Adrenal gland (tissue), 19 donors: ENCODE measurements at places on chromosomes 2 and 18. TPM values are rescaled to one million over a fixed set of nuclear protein-coding genes. Genes with fewer than 3 reads are reported as not detected.
A peak's percentile ranks its signal among the peaks of the same experiment; 100 is the strongest.

DNA sequence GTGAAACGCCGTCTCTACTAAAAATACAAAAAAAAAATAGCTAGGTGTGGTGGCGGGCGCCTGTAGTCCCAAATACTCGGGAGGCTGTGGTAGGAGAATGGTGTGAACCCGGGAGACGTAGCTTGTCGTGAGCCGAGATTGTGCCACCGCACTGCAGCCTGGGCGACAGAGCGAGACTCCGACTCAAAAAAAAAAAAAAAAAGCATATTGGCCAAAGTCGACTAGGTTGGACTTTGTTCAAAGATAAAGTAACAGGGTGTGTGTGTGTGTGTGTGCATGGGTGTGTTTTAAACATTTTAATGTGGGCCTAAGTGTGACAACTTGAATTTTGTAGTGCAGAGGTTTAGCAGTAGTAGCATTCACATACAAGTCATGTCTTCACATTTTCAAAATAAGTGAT lies 11.7 kb downstream of the GEMIN6 start:
- no peak for DNase-seq

- no peak for DNase-seq
These were observed 115.5 kb upstream of the GLI2 start for GRCh38 chr2:120620025-120620793.

GRCh38 chr2:241339839-241340630 lies 16.1 kb upstream of the FARP2 start:
- no peak for DNase-seq

DNA sequence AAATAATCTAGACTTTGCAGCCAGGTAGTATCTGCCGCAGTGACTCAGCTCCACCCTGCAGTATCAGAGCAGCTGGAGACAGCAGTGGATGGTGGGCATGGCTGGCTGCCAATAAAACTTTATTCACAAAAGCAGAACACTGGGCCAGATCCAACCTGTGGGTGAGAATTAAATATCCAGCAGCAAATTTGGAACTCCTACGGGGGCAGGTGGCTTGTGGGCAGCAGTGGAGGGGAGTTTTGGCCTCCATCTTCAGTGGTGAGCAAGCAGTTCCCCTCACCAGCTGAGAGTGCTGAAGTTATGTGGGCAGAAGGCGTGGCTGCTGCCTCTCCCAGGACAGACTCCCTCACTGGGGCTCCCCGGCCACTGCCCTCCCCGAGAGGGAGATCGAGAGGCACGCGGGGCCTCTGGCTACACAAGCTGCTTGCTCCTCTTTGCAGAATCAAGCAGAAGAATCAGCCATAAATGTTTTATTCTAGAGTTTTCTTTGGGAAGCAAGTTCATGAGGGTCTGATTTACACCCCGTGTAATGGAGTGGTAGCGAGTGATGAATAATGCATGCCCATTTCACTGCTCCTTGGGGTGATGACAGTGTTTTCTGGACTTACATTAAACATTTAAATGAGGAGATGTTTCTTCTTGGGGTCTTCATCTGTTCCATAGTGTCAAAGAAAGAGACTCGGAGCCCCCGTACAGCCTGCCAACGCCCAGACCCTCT lies 204.3 kb downstream of the SEPTIN10 start:
- no peak for DNase-seq

DNA sequence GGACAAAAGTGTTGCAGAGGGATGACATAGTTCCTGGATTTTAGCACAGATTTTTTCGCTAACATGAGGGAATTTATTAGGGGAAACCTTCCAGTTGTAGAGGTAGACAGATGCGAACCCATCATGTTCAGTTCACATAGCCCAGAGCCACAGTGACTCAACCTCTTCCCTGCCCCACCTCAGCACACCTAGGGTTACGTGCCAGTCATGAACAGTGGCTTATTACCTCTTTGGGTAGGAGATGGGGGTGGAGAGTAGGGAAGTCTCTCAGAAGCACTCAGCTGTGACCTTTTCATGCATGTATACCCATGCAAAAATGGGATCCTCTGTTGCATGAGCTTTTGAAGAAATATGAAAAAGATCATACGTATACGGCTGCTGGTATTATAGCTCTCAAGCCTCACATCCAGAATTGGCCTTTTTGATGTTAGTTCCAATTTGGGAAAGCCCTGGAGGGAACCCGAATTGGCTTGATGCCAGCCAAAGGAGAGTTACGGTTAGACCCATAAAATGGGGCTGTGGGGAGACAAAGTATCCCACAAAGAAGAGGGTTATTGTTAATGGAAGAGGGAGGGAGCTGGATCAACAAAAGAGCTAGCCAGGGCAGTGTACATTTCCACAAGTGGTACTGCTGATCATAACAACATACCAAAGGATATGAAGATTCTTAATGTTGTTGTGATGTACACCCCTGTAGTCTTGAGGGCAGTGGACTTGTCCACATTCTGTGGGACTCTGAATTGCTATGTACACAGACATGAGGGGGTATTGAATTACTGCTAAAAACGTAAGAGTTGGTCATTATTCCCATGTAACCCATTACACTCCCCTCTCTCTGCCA lies 4.9 kb downstream of the TANC1 start:
- no peak for DNase-seq

FAM117B gene
- 14.8 TPM for total RNA-seq

DNA sequence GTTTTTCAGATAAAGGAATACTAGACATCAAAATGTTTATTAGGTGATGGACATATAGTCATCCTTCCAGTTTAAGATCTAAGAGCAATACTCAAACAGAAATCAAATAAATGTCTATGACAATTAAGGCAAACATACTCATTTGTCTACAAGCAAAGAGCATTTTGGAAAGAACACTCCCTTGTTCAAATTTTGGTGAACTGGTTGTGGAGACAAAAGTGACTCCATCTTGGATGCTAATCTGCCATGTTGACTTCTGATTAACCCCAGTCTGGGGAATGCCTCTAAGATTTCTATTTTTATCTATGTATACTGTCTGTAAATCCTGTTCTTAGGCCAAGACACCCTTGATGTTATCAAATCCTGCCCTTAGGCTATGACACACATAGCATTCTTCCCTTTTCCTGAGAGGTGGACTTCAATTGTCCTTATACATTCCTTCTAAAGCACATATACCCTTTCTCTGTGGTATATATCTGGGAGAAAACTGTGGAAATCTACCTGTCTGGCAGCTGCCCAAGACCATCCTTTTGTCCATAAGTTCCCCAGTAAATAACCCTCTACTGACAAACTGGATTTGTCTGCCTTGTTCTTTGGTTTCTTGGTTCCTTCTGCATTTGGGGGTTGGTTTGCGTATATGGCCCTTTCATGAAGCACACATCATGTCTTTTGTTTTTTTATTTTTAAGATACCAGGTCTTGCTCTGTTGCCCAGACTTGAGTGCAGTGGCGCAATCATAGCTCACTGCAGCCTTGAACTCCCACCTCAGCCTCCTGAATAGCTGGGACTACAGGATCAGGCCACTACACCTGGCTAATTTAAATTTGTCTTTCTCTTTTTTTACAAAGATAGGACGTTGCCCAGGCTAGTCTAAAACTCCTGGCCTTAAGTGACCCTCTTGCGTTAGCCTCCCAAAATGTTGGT lies 12.5 kb upstream of the PLEKHM3 start:
- no peak for DNase-seq

CSRNP3 gene
- 6.5 TPM for total RNA-seq

DNA sequence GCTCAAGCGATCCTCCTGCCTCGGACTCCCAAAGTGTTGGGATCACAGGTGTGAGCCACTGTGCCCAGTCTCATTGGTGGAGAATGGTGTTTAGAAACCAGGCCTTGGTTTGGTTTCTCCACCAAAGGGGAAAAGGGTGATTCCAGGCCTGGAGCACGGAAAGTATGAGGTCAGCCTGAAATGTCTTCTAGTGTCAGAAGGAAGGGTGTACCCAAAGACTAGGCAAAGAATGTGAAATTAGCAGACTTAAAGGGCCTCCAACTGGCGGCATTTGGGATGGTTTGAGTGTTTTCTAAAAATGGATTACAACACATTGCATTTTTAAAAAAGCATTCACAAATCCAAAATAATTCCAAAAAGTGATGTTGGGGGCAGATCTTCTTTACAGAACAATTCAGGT lies 139.6 kb downstream of the SH3BP4 start:
- DNase-seq, result no peak

GRCh38 chr18:13464432-13465123 lies 246.0 kb downstream of the LDLRAD4 start:
- peak; percentile 60 for DNase-seq

SLC14A1 gene
- 1.3 TPM for total RNA-seq

DNA sequence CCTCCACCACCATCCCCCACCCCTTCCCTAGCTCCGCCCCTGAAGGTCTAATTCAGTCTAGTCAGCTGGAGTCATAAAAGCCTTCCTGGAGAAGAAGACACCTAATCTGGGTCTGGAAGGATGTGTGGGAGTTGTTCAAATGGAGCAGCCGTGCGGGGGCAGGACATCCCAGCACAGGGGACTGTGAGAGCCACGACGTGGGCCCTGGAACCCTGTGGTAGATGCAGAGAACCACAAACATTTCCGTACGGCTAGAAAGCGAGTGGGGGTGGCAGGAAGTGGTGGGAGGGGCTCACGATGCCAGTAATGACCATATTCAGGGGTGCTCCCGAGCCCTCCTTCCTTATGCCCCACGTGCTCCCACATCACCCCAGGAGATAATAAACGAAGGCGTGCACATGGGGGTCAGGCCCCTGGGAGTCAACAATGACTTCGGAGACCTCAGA lies 20.9 kb upstream of the COL6A3 start:
- DNase-seq, result no peak

DNA sequence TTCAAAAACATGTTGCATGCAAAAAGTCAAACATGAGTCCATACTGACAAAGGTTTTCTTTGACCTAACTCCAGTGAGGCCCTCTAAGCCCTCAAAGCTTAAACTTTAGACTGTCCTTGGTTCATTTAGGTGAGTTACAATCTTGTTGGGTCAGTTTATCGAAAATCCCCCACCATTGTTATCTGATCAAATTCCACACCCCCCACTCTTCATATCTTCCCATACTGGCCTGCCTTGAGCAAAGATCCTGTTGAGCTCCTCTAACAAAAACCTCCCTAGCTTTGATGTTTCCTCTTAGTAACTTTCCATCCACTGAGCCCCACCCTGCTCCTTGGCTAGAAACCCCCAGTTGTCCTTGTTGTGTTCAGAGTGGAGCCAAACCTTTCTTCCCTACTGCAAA lies 193.7 kb downstream of the ARHGAP28 start:
- no peak for DNase-seq

ALK gene
- total RNA-seq, result 1.8 TPM

- no peak for DNase-seq
These were observed 81.6 kb downstream of the FBXO15 start for GRCh38 chr18:74066018-74066417.

DNA sequence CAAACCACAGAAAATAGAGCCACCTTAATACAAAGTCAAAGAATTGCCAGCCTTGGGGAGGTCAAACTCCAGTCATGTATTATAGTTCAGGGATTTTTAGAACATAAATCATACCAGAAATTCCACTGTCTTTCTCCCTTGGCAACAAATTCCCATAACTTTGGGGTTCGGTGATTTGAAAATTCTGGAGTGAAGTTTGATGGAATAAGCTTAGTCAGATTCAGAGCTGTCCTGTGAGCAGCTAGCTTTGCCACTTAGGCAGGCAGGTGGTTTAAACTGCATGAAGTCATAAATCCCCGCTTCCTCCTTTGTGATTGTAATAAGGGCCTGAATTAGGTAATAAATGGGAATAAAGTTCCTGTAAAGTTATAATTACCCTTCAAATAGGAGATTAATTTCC lies 457.0 kb upstream of the HNMT start:
- no peak for DNase-seq

RAB6D gene
- not detected for total RNA-seq

ADAM23 gene
- total RNA-seq, result 24.5 TPM

GRCh38 chr2:28901202-28901601 lies 6.7 kb downstream of the WDR43 start:
- DNase-seq, result no peak

SLC39A6 gene
- 38.8 TPM for total RNA-seq

SPHKAP gene
- total RNA-seq, result not detected

TUBA3D gene
- total RNA-seq, result not detected

DNA sequence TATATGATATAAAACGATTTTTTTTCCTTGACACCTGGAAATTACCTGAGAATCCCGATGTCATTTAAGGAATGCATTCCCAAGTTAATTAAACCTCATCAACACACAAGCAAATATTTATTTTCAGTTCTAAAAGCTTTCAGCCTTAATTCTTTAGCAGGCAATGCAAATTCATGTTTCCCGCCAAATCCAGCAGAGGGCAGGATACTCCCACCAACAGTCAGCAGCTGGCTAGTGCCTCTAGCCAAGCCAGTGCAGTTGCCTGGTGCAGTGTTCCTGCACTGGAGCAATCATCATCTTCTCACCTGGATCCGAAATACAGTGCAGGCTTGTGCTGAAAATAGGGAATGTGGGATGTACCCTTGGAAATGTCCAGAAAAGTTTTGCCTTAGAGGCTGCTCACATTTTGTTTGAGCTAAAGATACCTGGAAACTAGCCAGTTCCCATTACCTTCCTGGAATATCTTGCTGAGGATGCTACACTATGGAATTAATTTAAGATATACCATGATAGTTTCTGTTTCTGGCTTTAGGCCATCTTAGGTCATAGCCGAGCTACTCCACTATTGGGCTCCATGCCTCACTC lies 48.4 kb upstream of the CYTIP start:
- peak; percentile 73 for DNase-seq

GRCh38 chr2:37721201-37721560 lies 49.7 kb upstream of the CDC42EP3 start:
- no peak for DNase-seq

NFATC1 gene
- total RNA-seq, result 12.6 TPM

ARHGEF4 gene
- 2.3 TPM for total RNA-seq

NR4A2 gene
- 76.6 TPM for total RNA-seq

DNA sequence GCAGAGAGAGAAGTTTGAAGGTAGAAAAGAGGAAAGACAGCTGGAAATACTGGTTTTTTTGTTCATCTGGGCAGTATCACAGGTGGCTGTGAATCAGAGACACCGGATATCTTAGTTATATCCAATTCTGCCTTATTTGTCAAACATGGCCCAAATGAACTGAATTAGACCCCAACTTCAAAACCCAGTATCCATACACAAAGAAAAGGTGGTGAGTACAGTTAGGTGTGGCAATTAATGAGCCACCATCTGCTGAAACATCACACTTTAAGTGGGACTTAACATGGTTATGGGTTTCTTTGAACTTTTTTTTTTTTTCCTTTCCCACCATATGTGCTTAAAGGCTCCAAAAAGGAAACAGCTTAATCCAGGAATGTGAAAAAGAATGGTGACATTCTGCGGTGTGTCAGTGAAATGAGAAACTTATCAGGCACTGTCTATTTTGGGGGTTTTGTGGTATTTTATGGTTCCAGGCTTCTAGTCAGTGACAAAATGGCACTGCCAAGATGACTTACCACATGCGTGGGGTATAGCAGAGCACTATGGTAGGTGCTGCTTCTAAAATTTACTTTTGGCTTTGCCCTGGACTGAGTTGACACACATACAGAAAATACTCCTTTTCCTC lies 5.0 kb upstream of the TMEM178A start:
- no peak for DNase-seq

GRCh38 chr2:205930209-205930608 lies 155.8 kb downstream of the INO80D start:
- DNase-seq, result no peak

DNA sequence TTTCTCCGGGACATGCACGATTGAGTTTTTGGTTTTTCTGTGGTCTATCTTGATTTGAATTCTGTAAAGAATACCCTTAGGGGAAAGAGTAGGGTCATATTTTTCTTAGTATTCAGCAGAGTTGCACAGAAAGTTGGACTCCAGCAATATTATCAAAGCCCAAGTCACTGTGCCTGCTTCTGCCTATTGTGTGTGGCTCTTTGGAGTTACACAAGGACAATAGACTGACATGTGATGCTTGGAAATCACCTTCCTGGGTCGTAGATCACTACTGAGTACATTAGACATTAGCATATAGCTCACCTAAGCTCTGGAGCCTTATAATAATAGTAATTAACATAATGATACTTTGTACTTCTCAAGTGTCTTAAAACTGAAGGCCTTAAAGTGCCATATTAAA lies 238.8 kb upstream of the FOSL2 start:
- no peak for DNase-seq
